Stimulated activated CD4-positive, alpha-beta T cell treated with anti-CD3 and anti-CD28 coated beads, Interleukin-15, amount 100 ng/mL, for 1 hour (primary cell): ENCODE measurements at places on chromosomes 1 and 21.

GRCh38 chr1:101122452-101123166, 97.0 kb upstream of the DPH5 start:
- DNase-seq, result no peak

DNA sequence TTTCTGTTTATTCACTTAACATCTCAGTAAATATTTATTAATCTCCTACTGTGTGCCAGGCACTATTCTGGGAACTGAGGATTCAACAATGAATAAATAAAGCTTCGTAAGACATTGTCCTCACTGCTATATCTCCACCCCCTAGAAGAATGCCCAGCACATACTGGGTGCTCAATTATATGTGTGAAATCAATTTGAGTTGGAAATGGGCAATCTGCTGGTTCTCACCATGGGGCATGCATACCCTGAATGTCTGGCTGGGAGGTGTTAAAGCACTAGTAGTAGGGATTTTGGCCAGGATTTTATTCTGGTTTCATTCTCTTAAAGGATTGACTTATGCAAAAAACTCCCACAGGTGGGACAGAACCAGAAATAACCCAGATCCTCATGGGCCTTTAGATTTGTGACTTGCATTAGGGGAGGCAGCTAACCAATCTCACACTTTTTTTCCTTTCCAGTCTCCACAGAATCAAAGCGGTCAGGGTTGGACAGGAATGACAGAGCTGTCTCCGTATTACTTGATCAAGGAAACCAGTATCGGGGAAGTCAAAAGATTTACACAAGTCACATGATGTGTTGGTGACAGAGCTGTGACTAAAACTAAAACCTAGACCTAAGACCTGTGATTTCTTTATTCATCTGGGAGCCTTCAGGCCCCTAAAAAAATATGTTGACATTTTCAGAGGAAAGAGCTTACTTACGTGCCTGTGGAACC, 12.8 kb downstream of the GFI1 start:
- DNase-seq, result no peak

DNA sequence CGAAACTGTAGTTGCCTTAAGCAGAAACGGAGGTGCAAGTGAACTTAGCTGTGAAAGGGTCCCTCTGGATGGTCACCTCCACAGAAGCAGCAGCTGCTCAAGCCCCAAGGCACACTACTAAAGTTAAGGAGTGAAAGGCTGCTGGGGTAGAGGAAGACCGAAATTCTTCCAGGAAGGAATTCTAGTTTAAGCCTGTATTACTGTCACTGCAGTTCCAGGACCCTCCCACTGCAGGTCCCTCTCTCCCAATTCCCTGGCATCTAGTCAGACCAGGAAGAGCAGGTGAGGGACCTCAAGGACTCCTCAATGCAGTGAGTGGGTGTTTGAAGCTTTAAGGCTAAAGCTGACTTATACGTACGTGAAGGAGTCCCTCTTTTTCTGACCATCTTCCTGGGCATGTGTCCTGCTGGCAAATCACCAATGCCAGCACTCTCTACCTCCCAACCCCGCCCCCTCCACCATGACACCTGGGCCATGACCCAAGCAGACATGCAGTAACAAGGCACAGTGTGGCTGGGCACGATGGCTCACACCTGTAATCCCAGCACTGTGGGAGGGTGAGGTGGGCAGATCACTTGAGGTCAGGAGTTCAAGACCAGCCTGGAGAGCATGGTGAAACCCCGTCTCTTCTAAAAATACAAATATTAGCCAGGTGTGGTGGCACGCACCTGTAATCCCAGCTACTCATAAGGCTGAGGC, 57.2 kb downstream of the TGFBR3 start:
- no peak for DNase-seq

- DNase-seq, result no peak
Measured at GRCh38 chr1:177744906-177745305, 225.0 kb downstream of the SEC16B start.
